ENCODE measurements at places on chromosomes 1 and 21.

DNA sequence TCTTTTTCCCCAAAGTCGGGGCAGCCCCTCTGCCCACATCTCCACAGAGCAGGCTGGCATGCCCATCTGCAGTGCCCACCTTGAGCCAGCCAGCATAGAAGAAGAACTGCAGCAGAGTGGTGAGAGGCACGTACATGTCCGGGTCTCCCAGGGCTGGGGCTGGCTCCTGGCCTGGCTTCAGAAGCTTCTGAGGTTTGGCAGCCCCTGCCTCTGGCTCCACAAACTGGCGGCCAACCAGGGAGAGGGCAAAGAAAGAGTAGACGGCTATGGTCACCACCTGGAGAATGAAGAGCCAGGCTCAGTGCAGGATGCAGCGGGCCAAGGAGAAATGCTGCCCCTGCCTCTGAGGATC is 3.0 kb downstream of the BEST4 start:
- no peak for DNase-seq

- no peak for DNase-seq
Measured at GRCh38 chr1:232382671-232383070, 247.3 kb downstream of the SIPA1L2 start.

GRCh38 chr1:1136547-1137230 is 20.8 kb upstream of the C1orf159 start:
- DNase-seq: no peak

- no peak for DNase-seq
Measured at GRCh38 chr1:230382001-230382491, 44.1 kb downstream of the PGBD5 start.

GRCh38 chr21:34801519-34802132 is 132.8 kb downstream of the CLIC6 start:
- DNase-seq: no peak

GRCh38 chr1:46533179-46533864 is 18.1 kb downstream of the KNCN start:
- peak; percentile 6 for DNase-seq

- no peak for DNase-seq
Measured at GRCh38 chr1:205422993-205423642, 1.3 kb upstream of the LEMD1 start.

DNA sequence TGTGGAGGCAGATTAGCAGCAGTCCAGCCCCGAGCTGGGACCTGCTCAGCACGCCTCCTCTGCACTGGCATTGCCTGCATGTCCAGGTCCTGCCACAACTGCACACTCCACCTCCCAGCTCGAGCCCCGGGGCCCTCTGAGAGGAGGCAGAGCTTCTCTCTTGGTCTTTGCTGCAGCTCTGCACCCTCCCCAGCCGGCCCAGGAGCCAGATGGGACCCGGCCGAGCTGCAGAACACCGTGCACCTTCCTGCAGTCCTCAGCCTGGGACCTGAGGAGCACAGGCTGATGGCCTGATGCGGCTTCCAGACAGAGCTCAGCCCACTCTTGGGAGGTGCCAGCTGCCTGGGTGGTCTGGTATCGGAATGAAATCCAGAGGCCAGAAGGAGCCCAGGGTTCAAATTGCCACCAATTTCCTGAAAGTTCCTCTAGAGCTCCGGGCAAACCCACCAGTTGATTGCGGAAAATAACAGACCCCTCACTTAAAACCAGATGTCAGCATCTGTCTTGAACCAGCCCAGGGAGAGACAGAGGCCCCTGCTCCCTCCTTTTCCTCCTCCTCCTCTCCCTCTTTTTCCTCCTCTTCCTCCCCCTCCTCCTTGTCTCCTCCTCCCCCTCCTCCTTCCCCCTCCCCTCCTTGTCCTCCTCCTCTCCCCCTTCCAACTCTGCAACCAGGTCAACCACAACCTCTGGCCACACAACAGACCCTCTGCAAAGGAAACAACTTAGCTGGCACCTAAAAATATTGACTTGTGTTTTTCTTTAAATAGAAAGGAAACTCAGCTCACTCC is 10.6 kb upstream of the SPSB1 start:
- DNase-seq: no peak

GRCh38 chr21:41928621-41929220 is 25.1 kb downstream of the C2CD2 start:
- DNase-seq: no peak

- DNase-seq: peak; percentile 52
Measured at GRCh38 chr1:179081687-179082332, at the start of gene TOR3A. Gene TOR3A (plus strand): TSS chr1:179082070. CDS start chr1:179082129, 59 bp downstream.

GRCh38 chr1:168312718-168313604 is 32.3 kb downstream of the TBX19 start:
- no peak for DNase-seq

DNA sequence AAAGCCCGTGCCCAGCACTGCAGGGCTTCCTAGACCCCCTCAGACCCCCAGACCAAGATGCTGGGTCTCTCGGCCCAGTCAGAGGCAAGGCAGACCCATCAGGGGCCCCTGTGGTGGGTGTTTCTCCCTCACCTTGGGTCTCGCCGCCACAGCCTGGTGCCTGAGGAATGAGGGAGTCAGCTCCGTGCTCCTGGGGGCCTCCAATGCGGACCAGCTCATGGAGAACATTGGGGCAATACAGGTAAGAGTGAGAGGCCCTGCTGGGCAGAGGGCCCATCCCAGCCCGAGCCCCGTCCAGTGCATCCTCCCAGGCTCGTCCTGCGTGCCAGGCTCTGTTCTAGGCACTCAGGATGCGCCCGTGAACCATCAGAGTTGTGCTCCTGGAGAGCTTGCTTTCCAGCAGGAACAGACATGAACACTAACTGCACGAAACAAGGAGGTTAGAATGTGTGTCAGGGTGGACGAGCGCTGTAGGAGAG is 51.5 kb downstream of the KCNAB2 start:
- no peak for DNase-seq

GRCh38 chr1:202505356-202505755 is 156.9 kb downstream of the PPP1R12B start:
- no peak for DNase-seq

DNA sequence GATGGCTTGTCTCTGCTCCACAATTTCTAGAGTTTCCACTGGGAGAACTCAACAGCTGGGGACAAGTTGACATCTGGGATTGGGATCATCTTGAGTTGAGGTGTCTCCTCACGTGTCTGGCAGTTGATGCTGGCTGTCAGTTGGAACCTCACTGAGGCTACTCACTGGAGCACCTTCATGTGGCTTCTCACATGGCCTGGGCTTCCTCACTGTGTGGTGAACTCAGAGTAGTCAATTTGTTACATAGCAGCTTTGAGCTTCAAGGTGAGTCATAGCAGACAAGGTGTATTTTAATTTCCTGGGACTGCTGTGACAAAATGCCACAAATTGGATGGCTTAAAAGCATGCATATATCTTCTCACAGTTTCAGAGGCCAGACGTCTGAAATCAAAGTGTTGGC is 44.0 kb downstream of the NTNG1 start:
- no peak for DNase-seq

GRCh38 chr1:115536279-115536816 is 105.4 kb upstream of the VANGL1 start:
- DNase-seq: no peak

GRCh38 chr1:150596095-150596892 is 16.9 kb upstream of the MCL1 start:
- DNase-seq: no peak

DNA sequence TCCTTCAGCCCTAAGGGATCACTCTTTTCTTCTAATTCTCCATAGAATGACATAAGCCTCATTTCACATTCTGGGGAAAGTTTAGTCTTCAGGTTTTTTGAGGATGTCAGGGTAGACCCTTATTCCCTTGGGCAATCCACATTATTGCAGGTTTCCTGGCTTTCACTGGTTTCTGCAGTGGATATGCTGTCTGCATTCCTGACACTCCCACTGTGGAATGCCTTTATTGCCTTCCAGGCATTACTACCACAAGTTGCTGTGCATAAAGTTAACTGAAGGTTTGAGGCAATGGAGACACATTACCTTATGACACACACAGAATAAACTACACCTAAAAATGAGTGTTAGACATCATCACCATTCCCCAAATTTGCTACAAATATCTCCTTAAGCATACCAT is 12.7 kb downstream of the FASLG start:
- DNase-seq: no peak
